Stimulated activated CD4-positive, alpha-beta T cell treated with anti-CD3 and anti-CD28 coated beads, Interleukin-4, amount 100 ng/mL, for 1 hour (primary cell): ENCODE measurements at places on chromosomes 6 and 20.

DNA sequence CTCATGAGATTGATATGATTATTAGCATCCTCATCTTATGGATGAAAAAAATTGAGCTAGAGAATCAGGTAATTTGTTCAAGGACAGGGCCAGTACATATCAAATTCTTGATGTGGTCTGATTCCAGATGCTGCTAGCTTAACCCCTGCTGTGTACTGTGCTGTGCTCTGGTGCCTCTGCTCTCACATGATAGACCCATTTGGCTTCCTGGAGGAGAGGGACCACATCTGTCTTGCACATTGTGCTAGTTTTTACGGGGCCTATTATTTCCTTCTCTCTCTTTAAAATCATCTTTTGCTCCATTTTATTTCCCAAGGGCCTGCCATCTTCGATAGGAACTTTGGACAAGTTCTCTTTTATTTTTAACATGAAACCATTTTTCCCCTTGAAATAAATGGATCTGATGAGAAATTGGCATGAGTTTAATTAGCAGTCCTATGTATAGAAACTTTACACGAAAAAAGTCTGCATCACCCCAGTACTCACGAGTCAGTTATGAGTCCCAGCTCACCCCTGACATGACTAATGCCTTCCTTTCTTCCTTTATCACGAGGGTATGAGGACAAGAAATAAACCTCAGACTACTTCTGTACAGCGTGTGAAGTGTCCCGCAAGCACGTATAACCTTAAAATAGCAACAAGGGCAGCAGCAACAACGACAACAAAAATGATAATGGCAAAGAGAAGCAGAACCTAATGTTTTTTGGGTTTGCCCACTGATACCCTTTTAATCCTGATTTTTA is 26.5 kb downstream of the CD109 start:
- DNase-seq, result no peak

DNA sequence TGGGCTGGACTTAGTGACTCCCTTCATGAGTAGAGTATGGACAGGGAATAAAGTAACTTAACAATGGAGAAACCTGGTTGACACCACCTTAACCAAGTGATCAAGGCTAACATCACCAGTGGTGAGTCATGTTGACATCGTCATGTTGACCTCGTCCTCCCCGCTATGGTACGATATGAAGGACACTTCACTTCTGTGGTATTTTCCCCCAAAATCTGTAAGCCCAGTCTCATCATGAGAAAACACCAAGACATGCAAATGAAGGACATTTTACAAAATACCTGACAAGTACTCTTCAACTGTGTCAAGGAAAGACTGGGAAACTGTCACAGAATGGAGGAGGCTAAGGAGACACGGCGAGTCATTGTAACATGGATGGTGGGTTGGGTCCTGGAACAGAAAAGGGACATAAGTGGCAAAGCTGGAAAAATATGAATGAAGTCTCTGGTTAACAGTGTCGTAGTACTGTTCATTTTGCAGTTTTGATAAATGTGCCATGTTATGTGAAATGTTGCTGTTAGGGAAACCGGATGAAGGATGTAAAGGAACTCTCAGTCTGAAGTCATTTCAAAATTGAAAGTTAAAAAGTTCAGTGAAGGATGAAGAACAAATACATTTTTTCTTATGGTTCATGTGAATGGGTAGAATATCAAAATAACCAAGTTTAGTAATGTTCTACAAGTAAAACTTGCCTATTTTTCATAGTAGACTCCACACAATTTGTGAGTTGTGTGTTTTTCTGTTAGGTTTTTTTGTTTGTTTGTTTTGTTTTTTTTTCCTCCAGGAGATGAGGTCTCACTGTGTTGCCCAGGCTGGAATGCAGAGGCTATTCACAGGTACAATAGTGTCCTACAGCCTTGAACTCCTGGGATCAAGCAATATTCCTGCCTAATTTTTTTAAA is 247.5 kb downstream of the TMEM242 start:
- DNase-seq, result no peak

DNA sequence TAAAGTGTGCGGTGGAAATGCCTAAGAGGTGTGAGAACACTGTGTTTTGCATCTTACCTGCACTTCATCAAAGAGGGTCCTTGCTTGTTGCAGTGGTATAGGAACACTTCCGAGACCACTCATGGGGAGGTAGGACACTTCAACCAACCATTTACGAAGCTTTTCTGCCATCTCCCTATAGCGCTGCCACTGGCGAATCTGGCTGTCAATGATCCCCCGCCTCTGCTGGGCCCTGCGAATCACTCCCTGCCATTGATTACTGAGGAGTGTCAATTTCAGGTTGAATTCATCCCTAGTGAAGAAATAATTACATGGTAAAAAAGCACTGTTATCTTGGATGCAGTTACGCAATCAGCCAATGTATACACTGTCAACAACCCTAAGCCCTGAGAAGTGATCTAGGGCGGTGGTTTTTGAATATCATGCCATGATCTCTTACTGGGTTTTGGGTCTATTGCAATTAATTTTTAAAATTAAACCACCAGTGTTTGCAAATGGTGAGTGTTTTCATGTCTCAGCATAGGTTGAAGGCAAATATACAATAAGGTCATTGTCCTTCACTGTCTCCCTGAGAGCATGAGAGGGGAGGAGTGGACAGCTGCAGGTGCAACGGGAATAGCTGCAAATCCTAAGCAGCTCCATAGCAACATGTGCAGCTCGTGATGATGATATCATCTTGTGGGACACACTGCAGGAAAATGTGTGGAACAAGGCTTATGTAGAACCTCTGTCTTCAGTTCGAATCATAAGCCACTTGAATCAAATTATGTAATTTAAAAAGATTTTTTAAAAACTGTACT is 400.6 kb downstream of the ESR1 start:
- no peak for DNase-seq

DNA sequence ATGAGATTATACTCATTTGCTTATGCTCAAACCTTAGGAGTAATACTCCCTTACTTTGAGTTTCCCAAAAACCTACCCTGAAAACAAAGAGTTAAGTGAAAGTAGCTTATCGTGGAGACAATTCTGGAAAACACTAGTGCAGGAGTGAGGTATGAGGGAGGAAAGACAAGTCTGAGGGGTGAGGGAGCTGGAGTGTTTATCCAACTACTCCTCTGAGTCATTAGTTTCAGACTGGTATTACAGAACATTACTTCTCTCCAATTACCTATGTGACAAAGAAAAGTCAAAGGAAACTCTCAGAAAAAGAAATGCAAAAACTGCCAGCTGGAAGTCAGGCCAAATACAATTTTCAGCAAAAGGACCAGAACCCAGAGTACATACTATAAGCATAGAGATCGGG is 171.1 kb upstream of the SPTLC3 start:
- DNase-seq, result no peak

DNA sequence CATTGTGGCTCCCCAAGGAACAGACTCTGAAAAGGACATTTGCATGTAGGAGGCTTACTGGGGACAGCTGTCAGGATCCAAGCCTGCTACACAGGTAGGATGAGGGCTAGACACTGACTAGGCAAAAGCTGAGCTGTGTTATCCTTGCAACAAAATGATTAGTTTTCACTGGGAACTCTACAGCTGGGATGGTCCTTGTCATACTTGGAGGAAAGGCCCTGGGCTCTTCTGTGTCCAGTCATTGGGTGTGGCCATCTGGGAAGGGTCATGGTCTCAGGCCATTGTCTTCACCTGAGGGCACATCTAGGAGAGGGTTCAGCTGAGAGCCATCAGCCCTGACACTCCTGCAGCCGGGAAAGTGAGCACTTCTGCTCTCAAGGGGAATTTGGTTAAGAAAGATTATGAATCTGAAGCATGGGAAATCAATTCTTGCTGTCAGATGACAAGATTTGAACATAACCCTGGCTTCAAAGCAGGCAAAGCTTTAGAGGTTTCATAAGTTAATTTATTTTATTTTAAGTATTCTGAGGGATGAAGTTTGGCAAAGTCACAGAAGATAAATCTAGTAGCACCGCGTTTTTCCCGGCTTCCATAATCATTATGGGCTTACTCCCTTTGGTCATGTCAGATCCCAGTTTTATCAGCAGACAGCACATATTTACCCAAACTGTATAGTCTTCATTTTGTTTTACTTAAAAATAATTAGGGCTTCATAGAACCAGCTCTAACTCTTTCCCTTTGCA is 78.4 kb upstream of the SLC22A23 start:
- DNase-seq, result no peak

DNA sequence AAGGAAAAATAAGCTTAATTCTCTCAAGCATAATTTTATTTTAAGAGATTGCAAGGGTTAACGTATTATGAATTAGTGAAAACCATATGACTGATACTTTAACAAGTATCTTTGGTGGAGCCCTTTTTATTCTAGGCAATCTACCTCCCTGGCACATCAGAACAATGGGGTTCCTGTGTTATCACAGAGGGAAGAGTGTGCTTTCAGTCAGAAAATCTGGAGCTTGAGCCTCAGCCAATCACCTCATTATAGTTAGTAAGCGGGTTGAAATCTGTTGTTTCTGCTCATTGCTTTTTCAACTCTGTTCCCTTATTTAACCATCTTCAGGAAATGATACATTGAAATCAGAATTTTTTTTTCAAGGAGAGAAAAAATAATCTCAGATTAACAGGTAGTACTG is 391 bp downstream of the ADGRF1 start:
- DNase-seq, result no peak

GRCh38 chr6:20263059-20263458 is 50.8 kb upstream of the MBOAT1 start:
- no peak for DNase-seq

DNA sequence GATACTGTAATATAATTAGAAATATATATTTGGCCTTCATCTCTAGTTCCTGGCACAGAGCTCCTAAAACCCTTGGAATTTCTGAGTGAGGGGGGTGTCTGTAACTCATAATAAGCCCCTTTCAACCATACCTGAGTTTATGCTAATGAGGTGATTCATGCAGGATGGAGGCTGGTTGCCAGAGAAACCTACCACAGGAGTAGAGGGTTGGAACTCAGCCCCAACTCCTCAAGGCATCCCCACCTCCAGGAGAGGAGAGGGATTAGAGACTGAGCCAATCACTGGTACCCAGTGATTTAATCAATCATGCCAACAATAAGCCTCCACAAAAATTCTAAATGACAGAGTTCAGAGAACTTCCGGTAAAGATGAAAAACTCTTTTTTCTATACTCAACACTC is 17.5 kb downstream of the UQCC1 start:
- DNase-seq, result no peak

GRCh38 chr20:3781153-3781910 is at the start of gene SPEF1:
SPEF1 (minus strand) TSS chr20:3781448; CDS start chr20:3781287, 161 bp downstream.
- no peak for DNase-seq

GRCh38 chr6:109315341-109316110 is 66.7 kb downstream of the CD164 start:
- DNase-seq, result no peak

- no peak for DNase-seq
Observed at GRCh38 chr6:150380256-150380655, 11.4 kb downstream of the IYD start.
